ENCODE measurements at places on chromosomes 11 and 22.

- no peak for DNase-seq
These were observed 143.6 kb downstream of the TEAD1 start for GRCh38 chr11:12817681-12818332.

DNA sequence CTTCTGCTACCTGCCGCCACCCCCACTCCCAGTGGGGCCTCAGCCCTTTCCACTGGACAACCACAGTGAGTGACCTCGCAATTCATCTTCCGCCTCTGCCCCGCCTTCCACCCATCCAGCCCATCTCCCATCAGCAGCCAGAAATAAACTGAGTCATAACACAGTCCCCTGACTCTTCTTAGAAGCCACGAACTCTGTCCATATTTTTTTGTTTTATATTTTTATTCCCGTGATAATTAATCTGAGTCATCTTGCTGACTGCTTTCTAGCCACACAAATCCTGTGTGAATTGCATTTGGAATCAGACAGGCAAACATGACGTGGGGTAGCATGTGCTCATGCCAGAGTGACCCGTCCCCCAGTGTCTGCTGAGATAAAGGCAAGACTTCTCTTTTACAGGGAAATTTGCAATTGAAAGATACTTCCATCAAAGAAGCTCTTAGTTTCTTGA lies 7.0 kb downstream of the FADD start:
- DNase-seq: no peak

GRCh38 chr11:118610773-118611432 lies 3.5 kb downstream of the PHLDB1 start:
- DNase-seq: peak; percentile 80

GRCh38 chr11:7509966-7510365 lies 3.8 kb upstream of the PPFIBP2 start:
- DNase-seq: no peak

- no peak for DNase-seq
These were observed 25.6 kb downstream of the SMCO4 start for GRCh38 chr11:93517611-93518010.

DNA sequence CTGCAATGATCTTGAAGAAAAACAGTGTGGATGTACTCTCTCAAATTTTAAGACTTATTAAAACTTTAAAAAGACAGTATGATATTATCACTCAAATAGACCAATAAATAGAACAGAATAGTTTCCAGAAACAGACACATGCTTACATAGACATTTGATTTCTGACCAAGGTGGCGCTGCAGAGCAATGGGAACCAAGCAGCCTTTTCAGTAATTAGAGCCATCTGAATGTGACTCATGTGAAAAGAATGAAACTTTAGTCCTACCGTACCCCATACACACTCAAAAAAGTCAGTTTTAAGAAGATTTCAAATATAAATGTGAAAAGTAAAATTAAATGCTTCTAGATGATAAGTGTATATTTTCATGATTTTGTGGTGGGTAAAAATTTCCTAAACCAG lies 74.2 kb upstream of the MS4A8 start:
- no peak for DNase-seq

DNA sequence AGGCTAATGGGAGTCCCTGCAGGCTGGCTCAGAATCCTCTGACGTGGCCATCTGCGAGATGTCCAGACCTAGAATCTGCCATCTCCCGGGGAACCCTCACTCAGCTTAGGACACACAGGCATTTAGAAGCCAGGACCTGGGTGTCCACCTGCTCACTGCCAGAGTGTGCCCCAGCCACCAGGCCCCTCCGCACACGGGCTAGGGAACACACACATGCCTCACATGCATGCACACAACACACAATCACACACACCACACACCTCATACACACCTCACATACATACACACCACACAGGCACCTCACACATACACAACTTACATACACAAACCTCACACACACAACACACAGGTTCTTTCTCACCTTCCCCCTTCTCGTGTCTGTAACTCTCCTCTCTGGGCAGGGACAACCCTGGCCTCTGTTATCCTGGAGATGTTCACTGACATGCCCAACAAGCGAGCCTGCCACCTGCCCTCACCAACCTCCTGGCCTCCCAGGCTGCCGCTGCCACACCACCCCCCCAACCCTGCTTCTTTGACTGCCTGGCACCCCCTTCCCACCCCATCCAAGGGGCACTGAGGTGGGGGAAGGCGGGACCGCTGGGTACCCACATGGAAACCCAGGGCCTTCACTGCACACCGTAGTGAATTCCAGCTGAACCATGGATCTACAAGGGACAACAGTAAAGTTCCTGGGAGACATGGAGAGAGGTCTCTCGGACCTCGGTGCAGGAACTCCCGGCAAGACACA lies 38.1 kb downstream of the GNB1L start:
- no peak for DNase-seq

DNA sequence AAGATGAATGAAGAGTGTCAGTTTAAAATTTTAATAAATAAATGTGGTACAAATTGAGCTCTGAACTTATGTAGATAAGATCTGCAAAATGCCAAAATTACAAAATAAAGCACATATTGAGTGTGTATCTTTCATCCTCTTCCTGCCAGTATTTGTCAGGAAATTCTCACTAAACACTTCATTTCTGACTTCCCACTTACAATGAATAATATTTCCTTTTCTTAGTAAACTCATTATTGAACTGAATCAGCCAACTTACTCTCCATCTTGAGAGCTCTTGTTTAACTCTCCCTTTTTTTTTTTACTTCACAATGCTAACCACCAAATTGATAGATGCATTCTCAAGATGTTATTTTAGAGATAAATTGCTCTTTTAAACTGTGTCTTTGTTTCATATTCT lies 1230.2 kb downstream of the JRKL start:
- DNase-seq: no peak

GRCh38 chr11:8838248-8838647 lies 72.7 kb upstream of the AKIP1 start:
- no peak for DNase-seq

DNA sequence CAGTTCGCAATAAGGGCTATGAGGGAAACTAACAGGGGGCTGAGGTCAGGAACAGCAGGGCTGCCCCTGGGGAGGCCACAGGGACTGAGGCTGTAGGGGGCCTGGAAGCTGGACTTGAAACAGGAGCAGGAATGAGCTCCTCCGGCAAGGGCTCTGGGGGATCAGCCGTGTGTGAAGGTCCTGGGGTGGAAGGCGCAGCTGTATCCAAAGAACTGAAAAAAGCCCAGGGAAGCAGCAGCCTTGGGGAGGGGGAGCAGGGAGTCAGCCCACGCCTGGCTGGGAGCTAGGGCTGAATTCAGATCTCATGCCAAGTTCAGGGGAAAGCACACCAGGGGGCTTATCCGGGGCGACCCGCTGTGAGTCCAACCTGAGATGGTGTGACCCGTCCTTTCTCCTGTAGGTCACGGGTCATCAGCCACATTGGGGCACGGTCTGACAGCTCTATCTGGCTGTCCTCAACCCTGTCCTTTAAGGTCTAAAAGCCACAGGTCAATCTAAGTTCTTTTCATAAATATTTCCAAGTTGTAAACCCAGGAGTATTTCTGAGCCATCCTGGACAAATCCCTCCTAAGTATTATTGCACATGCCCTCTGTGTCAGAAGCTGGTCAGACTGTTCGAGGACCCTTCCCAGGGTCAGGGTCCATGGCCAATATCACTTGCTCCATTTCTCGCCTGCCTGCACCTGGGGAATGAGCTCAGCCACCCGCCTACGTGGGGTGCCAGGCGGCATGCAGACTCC lies 18.0 kb downstream of the TP53AIP1 start:
- DNase-seq: no peak

GRCh38 chr11:90465553-90465952 lies 242.7 kb upstream of the CHORDC1 start:
- no peak for DNase-seq

- no peak for DNase-seq
These were observed 11.8 kb downstream of the TBX1 start for GRCh38 chr22:19772422-19772672.

- DNase-seq: no peak
These were observed 37.3 kb downstream of the GALNT18 start for GRCh38 chr11:11584530-11584810.

DNA sequence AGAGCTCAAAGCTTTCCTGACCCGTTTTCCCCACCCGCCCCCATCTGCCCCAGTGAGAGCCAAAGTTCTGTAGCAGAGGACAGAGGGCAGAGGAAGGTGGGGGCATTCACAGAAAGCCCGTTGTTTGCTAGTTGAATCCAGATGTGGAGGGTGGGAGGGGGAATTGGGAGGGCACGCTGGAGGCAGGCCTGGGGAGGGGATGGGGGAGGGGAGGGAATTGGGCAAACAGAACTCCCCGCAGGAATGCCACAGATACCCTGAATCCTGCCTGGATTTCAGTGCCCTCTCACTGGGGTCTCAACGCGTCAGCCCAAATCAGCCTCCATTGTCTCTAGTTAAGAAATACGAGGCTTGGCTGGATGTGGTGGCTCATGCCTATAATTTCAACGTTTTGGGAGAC lies 12.9 kb upstream of the OAF start:
- no peak for DNase-seq

DNA sequence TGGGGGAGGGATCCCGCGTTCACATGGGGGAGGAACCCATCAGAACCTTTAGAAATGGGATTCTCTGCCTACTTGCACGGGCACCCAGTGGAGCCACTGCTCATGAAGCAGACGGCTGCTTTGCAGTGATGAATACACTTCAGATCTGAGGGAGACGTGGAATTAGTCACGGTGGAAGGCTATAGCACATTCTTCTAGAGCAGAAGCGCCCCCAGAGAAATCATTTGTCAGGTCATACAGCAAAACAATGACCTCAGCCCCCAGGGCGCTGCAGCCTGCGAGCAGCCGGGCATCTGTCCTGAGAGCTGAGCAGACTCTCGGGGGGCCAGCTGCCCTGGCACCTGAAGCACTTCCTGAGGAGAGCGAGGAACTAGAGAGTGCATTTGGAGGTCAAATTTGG lies 12.7 kb downstream of the TP53AIP1 start:
- DNase-seq: no peak

GRCh38 chr22:37244114-37244921 lies at the start of gene RAC2:
TSS of gene RAC2 (minus strand) at chr22:37244269. CDS start at chr22:37244148, 121 bp downstream.
- DNase-seq: peak; percentile 86

- DNase-seq: no peak
These were observed 6.1 kb downstream of the MPEG1 start for GRCh38 chr11:59206635-59207034.

Measured in naive B cell (primary cell).